ENCODE measurements at places on chromosomes 1 and 21.

GRCh38 chr1:95534985-95535384 is 301.0 kb downstream of the RWDD3 start:
- no peak for DNase-seq

DNA sequence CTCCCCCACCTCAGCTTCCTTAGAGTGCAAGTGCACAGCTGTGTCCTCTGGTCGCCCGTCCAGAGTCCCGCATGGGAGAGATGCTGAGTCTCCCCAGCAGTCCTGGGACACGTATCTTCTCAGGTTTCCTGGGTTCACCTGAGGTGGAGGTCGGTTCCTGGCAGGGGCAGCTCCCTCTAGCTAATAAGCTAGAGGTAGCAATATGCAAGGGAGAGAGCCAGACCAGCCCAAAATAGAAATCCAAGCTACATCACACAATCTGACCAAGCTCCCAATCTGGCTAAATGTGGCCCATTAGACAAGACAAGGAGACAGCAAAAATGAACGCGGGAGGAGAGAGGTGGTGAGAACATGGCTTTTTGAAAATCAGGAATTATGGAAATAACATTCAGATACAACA is 30.9 kb upstream of the CADM3 start:
- no peak for DNase-seq

- no peak for DNase-seq
These were observed 1.3 kb downstream of the SH2D2A start for GRCh38 chr1:156815307-156815826.

- peak; percentile 71 for DNase-seq
These were observed 10.2 kb upstream of the CAMK2N1 start for GRCh38 chr1:20496241-20496661.

- DNase-seq = no peak
These were observed 344.3 kb downstream of the MATN1 start for GRCh38 chr1:30378991-30379581.

DNA sequence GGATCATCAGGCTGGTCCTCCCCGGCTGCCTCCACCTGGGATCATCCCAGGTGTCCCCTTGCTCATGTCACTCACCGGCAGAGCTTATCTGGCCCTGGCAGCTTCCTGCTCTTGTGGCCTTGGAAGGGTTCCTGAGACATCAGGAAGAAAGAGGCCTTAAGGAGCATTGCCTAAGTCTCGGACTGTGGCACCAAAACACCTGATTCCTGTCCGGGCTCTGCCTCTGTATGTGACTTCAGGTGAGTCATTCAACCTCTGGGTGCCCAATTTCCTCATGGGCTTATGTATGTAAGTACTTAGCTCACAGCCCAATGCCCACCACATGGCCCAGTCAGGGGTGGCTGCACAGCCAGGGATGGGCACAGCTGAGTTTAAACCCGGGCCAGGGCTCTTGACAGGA is 255.9 kb upstream of the VAMP3 start:
- DNase-seq = no peak

Data from Calu3 (cell line).